Kidney (tissue), 22 donors: ENCODE measurements at places on chromosomes 2 and 18. TPM values are rescaled to one million over a fixed set of nuclear protein-coding genes. Genes with fewer than 3 reads are reported as not detected.

The PRKAG3 gene
- polyA plus RNA-seq: not detected

The SLC35G4 gene
- polyA plus RNA-seq: not detected

The MPHOSPH10 gene
- polyA plus RNA-seq: 14.6 TPM

The MATN3 gene
- polyA plus RNA-seq: 2.3 TPM

- DNase-seq: no peak
These were observed 14.7 kb downstream of the LINC00305 start for GRCh38 chr18:64134044-64134747.

DNA sequence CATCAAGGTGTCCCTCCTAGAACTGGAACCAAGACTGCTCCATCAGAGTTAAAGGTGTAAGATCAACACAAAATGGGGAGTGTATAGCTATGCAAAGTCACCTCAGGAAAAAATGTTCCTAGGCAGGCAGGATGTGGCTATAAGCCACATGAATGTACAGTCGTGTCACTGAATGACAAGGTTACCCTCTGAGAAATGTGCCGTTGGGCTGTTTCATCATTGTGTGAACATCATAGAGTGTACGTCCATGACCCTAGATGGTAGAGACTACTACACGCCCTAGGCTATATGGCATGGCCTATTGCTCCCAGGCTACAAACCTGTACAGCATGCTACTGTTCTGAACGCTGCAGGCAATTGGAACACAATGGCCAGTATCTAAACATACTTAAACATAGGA is 24.5 kb downstream of the TYMS start:
- DNase-seq: no peak

DNA sequence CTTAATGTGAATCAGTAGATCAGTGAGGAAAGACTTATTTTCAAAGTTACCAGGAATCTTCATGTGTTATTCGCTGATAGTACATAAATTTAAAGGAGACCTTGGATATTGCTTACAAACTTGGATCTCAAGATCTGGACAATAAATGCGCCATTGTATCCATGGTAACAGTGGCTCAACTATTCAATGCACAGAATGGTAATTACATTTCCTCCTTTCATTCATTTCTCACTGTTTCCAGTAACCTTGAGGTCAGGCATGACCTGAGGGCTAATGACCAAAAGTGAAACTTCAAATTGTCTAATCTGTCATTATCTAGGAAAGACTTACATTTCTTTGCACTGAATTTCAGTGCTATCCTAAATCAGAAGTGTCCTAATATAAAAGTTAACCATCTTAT is 8.1 kb downstream of the LRP2 start:
- no peak for DNase-seq

- DNase-seq: no peak
These were observed 158.3 kb downstream of the ANTXR1 start for GRCh38 chr2:69171116-69171896.

- no peak for DNase-seq
These were observed 344.1 kb upstream of the NRP2 start for GRCh38 chr2:205338156-205338555.

- no peak for DNase-seq
These were observed 147.1 kb upstream of the OTOS start for GRCh38 chr2:240287496-240288086.

DNA sequence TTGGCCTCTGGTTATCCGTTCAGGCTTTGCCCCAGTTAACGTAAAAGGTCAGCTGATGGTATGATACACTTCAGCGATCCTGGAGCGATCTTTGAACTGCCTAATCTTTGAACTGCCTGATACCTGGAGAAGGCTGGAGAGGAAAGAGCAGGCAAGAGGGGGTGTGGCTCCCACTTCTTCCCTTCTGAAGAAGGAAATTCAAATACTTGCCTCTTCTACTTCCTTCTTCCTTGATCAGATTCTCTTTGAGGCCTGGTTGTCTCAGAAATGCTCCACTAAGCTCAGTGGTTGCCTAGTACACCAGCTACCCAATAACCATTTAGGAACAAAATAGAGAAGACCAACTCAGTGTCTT is 619 bp downstream of the GALM start:
- peak; percentile 60 for DNase-seq

GRCh38 chr2:74916394-74916793 is 42.0 kb upstream of the POLE4 start:
- no peak for DNase-seq

GRCh38 chr2:43345391-43345813 is 119.0 kb upstream of the ZFP36L2 start:
- peak; percentile 74 for DNase-seq
